ENCODE measurements at places on chromosomes 4 and X.

DNA sequence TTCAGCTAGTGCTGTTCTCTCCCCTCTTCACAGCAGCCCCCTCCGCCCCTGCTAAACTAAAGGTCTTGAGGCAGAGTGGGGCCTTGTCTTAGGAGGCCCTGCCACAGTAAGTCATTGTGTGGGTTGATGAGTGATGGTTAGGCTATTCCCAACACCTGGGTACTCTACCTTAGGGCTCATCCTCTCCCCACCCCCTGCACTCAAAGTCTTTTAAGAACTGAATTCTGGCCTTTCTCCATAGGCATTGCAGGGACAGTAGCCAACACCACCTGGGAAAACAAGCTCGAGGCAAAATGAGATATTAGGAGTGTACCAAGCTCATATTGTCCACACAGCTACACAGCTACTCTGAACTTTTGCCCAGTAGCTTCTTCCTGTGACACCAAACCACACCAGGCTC is 42.5 kb downstream of the RAB40AL start:
- no peak for DNase-seq

DNA sequence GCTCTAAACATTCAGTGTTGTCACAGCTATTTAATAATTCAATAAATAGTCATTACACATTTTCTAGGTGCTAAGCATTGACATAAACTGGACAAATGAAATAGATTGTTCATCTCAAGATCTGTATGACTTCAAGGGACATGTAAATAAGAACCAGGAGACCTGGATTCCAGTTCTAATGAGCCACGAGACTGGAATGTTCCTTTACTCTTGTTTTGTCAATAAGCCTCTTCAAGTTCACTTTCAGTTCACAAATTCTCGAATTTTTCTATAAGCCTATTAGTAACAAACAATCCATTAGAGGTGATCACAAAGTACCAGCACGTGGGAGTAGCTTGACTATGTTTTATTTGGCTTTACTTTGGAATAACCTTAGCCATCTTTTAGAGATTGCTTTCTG is 514.0 kb upstream of the SMIM31 start:
- DNase-seq = no peak

GRCh38 chr4:172953896-172954568 is 214.6 kb upstream of the GALNT7 start:
- no peak for DNase-seq

DNA sequence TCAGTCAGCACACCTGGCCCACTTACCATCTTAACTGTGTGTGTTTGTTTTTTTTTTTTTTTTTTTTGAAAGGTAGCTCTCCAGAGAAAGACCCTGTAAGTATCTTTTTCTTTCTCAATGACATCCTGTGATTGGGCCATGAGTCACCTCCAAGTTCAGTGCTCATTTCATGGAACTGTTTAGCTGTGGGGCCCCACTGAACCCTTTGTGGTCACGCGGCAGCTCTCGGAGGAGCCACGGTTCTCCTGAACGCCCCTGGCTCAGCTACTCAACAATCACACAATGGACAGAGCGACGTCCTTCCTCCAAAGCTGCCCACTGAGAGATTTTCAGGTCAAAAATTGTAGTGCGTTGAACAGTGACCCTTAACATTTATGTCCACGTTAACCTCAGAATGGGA is 14.2 kb upstream of the IL3RA start:
- no peak for DNase-seq

GRCh38 chr4:161936625-161937550 is 226.9 kb downstream of the FSTL5 start:
- no peak for DNase-seq

GRCh38 chrX:125544031-125544660 is 224.5 kb downstream of the TEX13C start:
- DNase-seq = no peak

- no peak for DNase-seq
Measured at GRCh38 chr4:1720163-1720983, 750 bp downstream of the TMEM129 start.

- no peak for DNase-seq
Measured at GRCh38 chrX:12820737-12821136, 29.5 kb downstream of the PRPS2 start.

- DNase-seq = no peak
Measured at GRCh38 chr4:100889401-100889800, 371.6 kb upstream of the EMCN start.

DNA sequence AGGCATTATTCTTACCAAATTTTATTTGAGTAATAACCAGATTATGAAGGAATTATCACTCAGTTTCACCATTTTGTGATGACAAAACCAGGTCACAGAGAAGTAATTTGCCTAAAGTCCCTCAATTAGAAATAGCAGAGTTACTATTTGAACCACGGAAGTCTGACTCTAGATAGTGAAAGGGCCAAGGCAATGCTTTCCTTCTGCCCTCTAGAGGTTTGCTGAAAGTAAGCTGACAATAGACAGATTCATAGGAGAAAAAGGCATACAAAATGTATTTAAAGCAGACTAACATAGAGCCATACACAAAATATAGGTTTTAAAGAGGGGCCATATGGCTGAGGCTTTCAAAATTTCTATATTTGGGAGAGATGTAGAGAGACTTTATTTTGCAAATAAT is 43.1 kb downstream of the CXXC4 start:
- DNase-seq = no peak

DNA sequence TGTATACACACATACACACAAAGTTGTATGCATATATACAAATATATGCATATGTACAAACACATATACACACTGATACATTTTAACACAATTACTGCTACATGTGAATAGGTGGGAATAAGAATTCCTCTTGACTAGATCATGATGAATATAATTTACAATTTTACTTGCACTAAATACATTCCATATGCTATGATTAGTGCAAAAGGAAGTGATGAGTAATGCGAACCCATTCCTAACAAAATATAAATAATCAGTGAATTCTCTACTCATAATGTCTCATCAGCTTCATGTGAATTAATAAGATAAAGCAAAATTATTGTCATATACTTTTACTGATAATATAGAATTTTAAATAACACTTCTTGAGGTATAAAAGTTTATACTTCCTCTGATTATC is 1077.3 kb upstream of the PCDH10 start:
- no peak for DNase-seq

DNA sequence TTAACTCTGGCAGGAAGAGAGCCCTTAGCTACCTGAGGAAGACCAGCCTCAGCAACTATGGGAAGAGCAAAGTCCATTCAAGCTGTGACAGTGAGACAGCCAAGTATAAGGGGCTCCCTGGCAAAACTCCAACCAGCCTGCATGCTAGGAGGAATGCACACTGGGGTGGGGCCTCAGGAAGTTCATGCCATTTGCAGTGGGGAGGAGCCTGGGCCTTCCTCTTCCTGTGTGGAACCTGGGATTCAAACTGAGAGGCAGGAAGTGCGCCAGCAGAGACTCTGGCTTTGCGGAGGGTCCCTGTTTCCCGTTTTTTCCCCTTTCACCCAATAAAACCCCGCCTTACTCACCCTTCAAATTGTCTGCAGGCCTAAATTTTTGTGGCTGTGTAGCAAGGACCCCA is 33.0 kb downstream of the TFDP3 start:
- DNase-seq = no peak
